Activated naive CD4-positive, alpha-beta T cell (primary cell): ENCODE measurements at places on chromosomes 11 and 22.

GRCh38 chr11:66363805-66364535, 7.6 kb downstream of the SLC29A2 start:
- peak; percentile 71 for DNase-seq

GRCh38 chr22:48098243-48098920, 1335.9 kb downstream of the TBC1D22A start:
- no peak for DNase-seq

- DNase-seq: no peak
Measured at GRCh38 chr11:111347002-111347722, 31.9 kb downstream of the POU2AF1 start.

DNA sequence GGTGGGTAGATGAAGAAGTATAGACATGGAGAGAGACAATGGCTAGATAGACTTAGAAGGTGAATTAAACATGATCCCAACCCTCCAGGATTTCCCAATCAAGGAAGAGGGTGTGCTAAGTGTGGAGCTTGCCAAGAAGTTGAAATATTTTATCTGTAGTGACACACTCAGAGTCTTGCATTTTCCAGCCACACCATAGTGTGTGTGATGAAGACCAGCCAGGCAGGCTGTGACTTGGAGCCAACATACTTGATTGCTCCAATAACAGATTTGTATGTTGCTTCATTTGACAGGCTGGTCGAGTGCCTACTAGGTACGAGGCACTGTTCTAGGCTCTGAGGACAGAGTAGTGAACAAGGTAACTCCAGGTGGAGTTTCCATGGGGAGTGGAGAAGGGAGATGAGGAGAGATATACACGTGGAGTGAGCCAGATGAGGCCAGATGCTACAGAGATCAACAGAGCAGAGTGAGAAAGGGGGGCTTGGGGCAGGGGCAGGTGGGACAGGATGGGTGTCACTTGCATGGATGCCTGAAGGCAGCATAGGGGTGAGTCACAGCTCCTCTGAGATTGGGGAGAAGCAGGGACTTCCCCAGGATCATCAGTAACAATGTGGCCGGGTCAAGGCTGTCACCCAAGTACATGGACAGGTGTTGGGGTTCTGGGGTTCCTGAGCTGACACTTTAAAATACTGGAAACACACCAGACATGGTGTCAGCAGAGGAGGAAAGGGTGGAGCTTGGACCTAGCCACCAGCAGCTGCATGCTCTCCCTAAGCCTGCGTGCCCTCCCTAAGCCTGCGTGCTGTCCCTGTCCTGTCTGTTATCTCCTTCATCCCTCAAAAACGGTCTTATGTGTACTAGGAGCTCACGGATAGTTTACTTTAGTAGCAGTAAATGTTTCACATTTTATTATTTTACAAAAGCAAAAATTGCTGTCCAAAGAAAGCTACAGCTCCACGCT, 23.6 kb downstream of the PDGFB start:
- DNase-seq: no peak

DNA sequence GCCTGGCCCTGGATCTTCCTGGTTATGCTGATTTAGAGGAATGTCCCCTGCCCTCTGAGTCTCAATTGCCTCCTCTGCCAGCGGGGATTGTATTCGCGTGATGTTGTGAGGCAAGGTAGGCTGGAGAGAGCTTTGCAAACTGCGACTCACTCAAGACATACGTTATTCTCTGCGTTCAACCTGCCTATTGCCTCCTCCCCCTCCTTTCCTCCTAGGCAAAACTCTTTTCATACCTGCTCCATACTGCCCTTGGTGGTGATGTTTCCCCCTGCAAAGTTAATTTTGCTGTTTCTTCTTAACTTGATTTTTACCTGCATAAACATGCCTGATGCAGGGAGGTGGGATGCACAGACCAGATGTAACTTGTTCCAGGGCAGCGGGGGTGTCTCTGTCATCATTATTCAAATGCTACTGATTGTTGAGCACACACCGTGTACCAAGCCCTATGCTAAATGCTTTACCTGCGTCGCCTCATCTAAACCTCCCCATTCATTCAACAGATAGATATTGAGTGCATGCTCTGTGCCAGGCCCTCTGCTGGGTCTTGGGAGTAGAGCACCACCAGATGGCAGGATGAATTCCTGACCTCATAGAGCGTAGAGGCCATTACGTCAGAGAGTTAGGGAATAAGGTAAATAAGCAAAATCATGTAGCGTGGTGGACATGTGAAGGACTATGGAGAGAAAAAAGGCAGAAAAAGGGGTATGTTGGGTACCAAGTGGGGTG, 29.0 kb downstream of the SGSM1 start:
- DNase-seq: no peak

DNA sequence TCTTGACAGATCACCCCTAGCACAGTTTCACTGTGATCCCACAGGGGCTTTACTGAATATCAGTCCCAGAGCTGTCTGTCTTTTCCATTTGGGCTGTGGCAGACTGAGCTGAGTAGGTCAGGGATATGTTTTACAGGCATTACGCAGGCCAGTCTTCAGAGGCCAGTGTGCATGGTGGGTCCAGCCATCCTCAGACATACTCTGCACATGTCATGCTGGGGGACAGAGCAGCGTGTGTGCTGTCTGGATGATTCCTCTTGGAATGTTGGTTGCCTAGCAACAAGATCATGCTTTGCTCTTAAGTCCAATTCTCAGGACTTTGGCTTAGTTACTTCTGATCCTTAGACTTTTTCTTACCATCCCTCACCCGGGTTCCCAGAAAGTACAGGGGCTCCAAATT, 736.5 kb downstream of the DLG2 start:
- DNase-seq: no peak

DNA sequence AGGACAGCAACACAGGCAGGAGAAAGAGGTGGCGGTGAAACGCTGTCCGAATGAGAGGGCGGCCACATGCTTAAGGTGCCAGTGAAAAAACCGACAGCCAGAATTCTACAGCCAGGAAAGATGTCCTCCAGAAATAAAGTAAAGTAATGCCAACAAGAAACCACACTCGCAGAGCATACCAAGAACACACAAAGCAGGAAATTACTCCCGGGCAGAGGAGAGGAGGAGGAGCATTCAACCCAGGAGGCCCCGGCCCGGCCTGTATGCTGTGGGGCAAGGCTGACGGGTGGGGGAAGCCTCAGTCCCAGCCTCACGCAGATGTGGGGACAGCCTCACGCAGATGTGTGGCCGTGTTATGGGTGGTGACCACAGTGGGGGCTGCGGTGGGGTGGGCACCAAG, 28.0 kb downstream of the CHID1 start:
- no peak for DNase-seq

DNA sequence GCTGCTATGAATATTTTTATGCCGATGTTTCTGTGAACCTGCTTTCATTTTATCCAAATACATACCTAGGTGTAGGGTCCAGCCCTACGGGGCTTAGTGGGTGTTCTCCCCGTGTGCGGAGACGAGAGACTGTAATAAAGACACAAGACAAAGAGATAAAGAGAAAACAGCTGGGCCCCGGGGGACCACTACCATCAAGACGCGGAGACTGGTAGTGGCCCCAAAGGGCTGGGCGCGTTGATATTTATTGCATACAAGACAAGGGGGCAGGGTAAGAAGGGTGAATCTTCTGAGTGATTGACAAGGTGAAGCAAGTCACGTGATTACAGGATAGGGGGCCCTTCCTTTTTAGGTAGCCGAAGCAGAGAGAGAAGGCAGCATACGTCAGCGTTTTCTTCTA, 920.1 kb downstream of the BRD1 start:
- DNase-seq: no peak

DNA sequence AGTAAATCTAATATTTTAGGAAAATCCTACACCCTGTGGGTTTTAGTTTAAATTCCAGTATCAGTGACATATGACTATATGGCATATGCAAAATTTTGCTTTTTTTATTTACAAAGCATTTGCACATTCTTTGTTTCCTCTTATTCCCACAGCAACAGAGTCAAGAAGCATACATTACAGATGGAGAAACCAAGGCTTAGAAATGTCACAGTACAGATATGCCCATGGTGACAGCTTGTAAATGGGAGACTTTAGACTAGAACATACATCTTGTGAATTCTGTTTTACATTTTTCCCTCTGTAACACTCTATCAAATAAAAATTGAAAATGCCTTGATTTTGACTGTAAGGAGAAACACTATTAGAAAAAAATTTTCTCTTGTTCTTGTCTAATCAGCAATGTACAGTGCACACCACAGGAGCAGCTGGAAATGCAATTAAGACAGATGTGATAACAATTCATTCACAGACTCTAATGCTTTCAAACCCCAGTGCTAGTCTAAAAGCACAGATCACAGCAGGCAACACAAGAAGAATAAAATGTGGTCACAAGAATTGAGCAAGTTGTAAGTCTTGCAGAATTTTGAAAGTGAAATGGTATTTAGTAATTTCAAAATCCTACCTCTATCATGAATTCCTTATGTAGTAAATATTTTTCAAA, 375.9 kb downstream of the LUZP2 start:
- DNase-seq: no peak

GRCh38 chr22:24124247-24124646, 57.0 kb upstream of the SUSD2 start:
- DNase-seq: no peak

DNA sequence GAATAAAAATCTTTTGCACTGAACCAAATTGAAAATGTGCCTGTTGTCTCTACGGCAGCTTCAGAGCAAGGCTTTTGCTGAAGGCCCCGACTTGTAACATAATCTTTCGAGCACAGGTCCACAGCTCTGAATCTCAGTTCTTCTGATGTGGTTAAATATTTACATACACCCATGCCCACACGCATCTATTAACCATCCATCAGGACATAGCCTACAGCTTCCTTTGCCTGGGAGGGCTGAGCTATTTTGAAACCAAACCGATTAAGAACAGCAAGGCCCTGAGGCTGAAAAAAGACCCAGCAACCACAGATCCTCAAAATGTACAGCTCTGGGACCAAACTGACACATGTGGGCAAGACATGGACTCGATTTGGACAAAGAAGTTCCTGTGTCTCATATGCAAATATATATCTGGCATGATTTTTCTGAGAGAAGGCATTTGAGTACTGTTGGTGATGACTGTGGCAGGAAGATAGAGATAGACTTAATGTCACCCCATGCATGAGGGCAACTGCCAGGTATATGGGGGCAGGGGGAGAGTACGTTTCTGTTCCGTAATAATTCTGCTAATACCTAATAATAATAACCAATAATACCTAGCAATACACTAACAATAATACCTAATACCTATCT, 322.7 kb upstream of the PLET1 start:
- DNase-seq: no peak

DNA sequence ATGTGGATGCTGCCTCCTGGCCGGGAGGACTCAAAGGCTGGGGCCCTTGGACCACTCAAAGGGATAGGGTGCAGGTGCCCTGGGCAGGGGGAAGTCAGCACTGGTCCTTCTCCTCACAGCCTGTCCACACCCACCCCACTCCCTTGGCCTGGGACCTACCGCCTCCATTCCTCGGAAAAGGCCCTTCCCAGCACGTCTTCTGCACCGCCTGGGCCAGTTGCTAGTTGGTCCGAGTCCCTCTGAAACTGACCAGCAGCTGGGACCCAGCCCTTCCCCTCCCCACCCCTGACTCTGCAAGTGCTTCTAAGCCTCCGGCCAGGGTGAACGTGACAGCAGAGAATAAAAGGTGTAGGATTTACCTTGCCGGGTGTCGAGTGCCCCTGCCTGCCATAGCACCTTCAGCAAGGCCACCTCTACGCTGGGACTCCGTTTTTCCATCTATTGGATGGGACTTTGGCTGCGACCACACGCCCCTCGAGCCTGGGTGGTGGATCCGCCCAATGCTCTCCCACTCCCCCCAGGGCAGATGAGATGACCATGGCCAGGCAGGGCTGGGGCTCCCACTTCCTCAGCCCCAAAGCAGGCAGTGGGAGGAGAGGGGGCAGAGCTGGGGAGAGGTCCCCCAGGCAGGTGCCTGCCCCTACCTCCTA, 37.3 kb downstream of the OSBPL5 start:
- no peak for DNase-seq

DNA sequence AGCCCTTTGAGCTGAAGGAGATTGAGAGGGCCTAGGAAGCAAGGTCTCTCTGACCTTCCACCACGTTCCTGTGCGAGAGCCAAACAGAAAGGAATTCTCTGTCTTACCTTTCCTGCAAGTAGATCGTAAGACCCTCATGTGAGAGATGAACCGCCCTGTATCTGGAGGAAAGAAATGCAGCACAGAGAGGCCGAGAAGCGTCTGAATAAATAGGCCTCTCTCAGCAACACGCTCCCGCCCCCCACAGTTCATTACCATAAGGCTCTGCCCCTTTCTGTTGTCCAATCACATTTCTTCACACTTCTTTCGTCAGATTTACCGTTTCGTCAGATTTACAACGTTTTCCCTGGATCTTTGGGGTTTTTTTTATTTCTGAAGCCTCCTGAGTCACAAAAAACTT, 90.3 kb downstream of the BLID start:
- DNase-seq: no peak

DNA sequence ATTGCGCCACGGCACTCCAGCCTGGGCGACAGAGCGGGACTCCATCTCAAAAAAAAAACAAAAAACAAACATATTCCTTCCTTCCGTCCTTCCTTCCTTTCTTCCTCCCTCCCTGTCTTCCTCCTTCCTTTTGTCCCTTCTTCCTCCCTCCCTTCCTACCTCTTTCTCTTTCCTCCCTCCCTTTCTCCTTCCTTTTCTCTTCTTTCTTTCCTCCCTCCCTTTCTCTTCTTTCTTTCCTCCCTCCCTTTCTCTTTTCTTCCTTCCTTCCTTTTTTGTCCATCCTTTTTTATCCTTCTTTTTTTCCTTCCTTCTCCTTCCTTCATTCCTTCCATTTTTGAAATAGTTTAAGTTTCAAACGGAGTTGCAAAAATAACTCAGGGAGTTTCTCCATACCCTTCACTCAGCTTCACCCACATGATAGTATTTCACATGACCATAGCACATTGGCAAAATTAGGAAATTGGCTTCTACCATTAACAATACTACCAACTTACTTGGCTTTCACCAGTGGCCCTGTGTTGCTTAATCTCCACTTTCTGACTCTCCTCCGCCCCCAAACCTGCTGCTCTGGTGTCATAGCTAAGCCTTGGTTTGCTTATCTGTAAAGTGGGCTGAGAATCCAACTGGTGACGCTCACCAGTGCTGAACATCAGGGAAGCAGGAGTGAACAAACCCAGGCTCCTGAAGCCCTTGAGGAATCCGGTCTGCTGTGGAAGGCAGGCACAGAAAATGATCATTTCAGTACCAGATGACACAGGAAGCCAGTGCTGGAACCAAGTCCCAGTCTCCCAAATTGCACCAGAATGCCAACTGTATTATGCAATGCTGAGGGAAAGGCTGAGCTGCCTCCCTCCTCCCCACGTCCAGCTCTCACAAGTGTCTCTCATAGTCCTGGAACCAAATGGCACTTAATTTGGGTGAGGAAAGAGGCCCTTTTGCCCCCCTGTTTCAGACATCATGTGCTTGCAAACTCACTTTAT, 17.2 kb upstream of the CRYBB3 start:
- no peak for DNase-seq

GRCh38 chr11:5694642-5695041, 5.1 kb downstream of the TRIM22 start:
- DNase-seq: no peak

- no peak for DNase-seq
Measured at GRCh38 chr11:111843661-111844060, 27.7 kb downstream of the ALG9 start.

- no peak for DNase-seq
Measured at GRCh38 chr22:30328466-30329049, 1.8 kb upstream of the TBC1D10A start.
